ENCODE measurements at places on chromosomes 5 and 9.

- DNase-seq, result no peak
Measured at GRCh38 chr5:97967292-97967691, 784.2 kb upstream of the RIOK2 start.

DNA sequence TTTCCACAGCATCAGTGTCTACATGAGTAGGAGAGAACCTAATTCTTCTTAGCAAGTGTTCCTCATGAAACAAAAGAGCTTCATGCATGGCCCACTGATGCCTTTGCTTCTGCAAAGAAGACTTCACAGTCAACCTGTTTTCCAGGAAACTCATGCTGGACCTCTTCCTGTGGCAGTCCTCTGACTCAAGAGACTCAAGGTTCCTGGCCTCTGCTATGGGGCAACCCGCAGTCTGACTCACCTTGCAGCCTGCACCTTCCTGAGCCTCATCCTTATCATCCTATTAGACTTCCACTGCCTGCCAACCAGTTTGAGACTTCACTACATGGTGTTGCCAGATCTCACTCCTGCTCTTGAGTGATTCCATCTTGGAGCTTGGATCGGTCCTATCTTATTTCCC is 17.6 kb upstream of the AGGF1 start:
- no peak for DNase-seq

GRCh38 chr5:132776131-132776937 is 705 bp downstream of the SEPTIN8 start:
- DNase-seq, result peak; percentile 64

- DNase-seq, result no peak
Measured at GRCh38 chr5:90645024-90645610, 86.5 kb downstream of the ADGRV1 start.

DNA sequence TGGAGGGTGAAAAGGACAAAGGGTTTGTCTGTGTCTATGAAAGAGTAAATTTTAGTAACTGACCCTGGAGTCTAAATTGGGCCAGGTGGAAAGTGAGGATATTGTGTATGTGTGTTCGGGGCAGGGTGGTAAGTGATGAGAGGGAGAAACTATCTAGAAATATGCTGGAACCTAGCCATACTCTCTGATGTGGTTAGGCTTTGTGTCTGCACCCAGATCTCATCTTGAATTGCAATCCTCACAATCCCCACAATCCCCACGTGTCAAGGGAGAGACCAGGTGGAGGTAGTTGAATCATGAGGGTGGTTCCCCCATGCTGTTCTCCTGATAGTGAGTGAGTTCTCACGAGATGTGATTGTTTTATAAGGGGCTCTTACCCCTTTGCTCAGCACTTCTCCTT is 60.6 kb downstream of the COMMD10 start:
- DNase-seq, result no peak

DNA sequence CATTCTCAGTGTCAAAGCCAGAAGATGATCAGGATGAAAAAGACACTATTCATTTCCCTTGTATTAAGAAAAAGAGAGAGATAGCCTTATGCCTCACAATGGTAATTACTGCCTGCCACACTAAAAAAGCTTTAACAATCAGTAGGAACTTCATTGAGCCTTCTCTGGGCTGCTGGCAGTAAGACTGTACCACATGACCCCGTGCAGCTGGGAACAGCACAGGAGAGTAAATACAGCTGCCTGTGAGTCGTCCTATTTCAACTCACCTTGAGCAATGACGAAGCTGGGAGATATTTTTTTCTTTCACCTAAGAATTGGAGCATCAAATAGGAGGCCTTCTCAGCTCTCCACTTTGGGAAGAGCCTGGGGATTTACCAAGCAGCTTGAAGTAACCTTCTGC is 316.3 kb downstream of the GABRB2 start:
- no peak for DNase-seq

GRCh38 chr5:132771503-132771998 is 5.5 kb downstream of the SEPTIN8 start:
- DNase-seq, result no peak

- DNase-seq, result no peak
Measured at GRCh38 chr9:4530375-4530774, 40.1 kb downstream of the SLC1A1 start.

DNA sequence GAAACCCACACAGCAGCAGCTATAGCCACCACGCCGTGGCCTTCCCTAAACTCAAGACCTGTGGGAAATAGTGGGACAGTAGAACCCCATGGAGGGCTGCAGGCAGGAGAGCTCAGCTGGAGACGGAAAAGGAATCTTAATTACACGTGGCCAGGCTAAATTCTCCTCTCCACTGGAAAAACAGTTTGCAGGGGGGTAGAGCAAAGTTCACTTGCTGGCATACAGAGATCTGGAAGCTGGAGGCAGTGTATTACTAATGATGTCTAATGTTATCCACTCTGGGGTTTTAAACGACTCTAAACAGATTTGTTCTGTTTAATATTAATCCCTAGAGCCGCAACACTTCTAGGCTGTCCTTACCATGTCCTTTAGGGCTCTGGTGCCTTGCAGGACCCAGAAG is 257.1 kb downstream of the SAXO1 start:
- DNase-seq, result no peak

DNA sequence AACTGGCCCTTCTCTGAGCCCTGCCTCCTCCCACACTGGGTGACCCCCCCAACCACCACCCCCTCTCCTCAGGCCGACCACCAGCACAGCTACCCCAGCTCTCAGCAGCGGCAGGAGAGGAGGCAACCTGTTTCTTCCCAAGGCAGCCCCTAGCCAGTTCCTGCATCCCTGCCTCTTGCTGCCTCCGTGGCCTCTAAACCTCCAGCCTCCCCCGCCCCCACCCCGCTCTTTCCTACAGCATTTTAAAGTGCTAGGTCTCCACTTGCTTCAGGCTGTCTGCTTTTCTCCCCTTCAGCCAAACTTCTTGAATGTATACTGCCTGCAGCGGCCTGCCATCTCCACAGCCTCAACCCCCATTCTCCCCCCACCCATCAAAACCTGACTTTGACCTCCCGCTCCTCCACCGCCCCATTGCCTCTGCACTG is 135.6 kb downstream of the DAB2IP start:
- no peak for DNase-seq

GRCh38 chr5:177524539-177524900 is 7.8 kb upstream of the DDX41 start:
- no peak for DNase-seq

DNA sequence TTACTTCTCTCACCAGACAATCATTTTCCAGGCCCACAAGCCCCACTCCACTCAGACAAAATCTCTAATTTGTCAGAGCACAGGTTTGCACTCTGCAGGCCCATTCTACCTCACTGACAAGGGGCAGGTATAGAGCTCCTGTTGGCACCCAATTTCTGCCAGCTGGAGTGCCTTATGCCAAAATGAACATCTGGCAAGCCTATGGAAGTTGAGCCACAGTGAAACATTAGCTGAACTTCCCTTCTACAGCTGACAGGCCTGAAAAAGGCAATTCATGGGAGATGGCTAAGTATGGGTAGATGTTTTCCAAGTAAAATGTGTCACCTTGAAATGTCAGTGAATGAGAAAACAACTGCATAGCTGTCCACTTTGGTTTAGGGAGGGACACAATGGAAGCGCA is 87.0 kb downstream of the SPOCK1 start:
- DNase-seq, result no peak

GRCh38 chr5:459562-460272 is 16.7 kb downstream of the EXOC3 start:
- DNase-seq, result no peak

- DNase-seq, result no peak
Measured at GRCh38 chr9:37066139-37066725, 32.2 kb upstream of the PAX5 start.

DNA sequence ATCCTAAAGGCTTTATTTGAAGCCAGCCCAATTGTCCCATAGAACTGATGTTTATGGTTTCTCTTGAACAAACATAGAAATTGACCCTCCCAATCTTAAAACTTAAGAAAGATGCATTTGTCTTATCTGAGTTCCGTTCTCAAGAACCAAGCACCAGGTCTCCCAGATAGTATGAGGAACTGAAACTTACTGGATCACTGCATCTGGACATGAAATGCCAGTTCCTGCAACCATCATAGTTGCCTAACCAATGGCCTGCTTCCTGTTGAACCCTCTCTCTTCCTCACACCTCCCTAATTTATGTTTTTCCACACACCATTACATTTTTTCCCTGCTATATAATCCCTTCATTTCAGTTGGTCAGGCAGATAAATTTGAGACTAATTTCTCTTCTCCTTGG is 478.9 kb downstream of the HTR1A start:
- DNase-seq, result no peak

GRCh38 chr5:19977099-19977498 is 10.9 kb downstream of the CDH18 start:
- DNase-seq, result no peak

- peak; percentile 18 for DNase-seq
Measured at GRCh38 chr5:131382407-131383395, 118.8 kb downstream of the CDC42SE2 start.

- DNase-seq, result no peak
Measured at GRCh38 chr5:127440831-127441230, 76.6 kb upstream of the PRRC1 start.

GRCh38 chr5:88979726-88980125 is 96.7 kb upstream of the MEF2C start:
- no peak for DNase-seq

DNA sequence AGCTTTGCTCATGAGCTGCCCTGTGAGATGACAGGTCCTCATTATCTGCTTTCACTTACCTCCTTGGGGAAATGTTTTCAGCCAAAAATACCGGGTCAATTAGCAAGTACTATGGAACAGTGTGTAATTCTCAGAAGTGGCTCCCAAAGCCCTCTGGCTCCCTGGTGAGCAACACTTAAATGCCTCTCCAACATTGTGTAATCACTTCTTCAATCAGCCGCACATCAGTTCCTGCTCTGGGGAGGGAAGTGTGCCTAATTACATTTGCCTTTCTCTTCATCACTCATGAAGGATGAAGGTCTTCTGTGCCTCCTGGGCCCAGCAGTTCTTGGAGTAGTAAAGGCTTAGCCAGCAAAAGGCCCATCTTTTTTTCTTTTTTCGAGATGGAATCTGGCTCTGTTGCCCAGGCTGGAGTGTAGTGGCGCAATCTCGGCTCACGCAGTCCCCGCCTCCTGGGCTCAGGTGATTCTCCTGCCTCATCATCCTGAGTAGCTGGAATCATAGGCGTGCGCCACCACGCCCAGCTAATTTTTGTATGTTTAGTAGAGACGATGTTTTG is 23.1 kb downstream of the NIM1K start:
- DNase-seq, result no peak

DNA sequence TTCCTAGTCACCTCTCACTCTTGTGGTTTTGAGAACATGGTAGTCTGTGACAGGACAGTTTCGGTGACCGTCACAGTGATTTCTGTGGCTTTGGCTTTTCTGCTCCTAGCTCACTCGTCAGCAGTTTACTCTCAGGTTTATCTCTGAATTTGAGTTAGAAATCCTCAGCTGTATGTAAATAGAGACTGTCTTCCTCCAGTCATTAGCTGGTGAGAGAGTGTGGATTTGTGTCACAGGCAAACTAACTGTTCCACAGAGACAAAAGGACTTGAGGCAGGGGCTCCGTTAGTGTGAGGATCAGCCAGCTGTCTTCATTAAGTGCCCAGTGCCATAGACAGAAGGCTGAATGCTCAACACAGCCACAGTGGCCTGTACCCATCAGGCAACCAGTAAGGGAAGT is 131.4 kb downstream of the CD180 start:
- DNase-seq, result no peak

DNA sequence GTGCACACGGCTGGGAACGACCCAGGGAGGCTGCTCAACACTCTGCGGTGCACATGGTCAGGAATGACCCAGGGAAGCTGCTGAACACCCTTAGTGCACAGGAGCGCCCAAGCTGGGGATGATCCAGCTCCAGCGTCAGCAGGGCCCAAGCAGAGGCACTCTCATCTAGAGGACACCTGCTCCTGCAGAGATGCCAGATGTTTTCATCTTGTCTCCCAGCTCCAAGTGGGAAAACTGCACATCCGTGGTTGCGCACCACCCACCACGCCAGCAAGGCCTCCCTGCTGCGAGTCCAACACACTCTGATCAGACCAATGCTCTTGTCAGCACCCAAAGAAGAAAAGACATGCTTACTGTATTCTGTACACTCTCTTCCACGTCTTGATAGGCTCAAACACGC is 34.1 kb downstream of the UBE2QL1 start:
- no peak for DNase-seq

GRCh38 chr9:132756214-132756845 is 86.1 kb downstream of the GTF3C4 start:
- no peak for DNase-seq

DNA sequence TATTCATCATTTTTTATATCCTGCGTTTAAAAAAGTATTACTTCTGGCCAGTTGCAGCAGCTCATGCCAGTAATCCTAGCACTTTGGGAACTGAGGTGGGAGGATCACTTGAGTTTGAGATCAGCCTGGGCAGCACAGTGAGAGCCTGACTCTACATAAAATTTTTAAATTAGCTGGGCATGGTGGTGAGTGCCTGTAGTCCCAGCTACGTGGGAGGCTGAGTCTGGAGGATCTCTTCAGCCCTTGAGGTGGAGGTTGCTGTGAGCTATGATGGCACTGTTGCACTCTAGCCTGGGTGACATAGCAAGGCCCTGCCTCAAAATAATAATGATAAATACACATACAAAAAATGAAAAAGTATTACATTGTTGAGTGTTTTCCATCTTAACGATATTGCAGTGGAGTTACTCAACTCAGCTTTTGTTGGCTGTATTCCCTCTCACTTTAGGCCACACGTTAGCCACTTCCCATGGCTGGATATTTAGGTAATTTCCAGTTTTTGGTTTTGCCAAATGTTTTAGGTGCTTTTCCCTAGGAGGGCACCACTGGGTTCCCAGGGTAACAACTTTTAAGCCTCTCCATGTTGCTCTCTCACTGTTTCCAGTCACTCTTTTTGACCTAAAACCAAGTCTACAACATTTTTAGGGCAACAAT is 20.6 kb downstream of the SHB start:
- DNase-seq, result no peak

- no peak for DNase-seq
Measured at GRCh38 chr5:95621839-95622629, 2.1 kb downstream of the GPR150 start.

- DNase-seq, result no peak
Measured at GRCh38 chr5:135694906-135695305, 116.1 kb upstream of the CXCL14 start.

GRCh38 chr5:28750251-28750650 is 1711.9 kb upstream of the CDH9 start:
- no peak for DNase-seq

GRCh38 chr9:131469356-131469755 is 33.4 kb upstream of the POMT1 start:
- no peak for DNase-seq

- DNase-seq, result no peak
Measured at GRCh38 chr9:121735065-121735792, 83.8 kb downstream of the DAB2IP start.

DNA sequence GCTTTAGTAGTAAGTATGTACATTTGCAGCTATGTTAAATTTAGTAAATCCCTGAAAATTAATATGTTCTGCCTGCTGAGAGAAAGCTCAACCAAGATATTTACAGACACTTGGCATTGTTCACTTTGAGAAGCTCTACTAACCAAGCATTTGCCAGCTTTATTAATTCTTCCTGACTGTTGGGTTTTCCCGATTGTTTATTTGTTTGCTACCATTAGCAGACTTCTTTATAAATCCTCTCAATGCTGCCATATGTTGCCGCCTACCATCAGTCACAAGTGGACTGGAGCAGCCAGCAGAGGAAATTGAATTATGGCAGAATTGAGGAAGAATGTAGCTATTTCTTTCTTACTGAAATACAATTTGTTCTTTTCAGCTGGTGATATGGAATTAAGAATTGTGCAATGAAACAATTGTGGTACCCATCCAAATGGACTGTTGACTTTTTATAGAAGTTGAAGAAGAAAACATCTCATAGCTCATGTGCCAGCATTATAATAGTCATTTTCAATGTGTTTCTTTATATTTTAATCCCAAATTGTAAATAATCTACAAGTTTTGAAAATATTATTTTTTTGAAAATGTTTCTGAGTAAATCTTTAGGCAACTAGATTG is 588.7 kb upstream of the CDH6 start:
- no peak for DNase-seq

All from nucleus accumbens (tissue), 56 donors.